Stimulated activated CD4-positive, alpha-beta T cell treated with anti-CD3 and anti-CD28 coated beads, Interleukin-15, amount 100 ng/mL, for 1 hour (primary cell): ENCODE measurements at places on chromosomes 13 and 19.

GRCh38 chr13:71546881-71547280 lies 320.1 kb downstream of the DACH1 start:
- DNase-seq = no peak

DNA sequence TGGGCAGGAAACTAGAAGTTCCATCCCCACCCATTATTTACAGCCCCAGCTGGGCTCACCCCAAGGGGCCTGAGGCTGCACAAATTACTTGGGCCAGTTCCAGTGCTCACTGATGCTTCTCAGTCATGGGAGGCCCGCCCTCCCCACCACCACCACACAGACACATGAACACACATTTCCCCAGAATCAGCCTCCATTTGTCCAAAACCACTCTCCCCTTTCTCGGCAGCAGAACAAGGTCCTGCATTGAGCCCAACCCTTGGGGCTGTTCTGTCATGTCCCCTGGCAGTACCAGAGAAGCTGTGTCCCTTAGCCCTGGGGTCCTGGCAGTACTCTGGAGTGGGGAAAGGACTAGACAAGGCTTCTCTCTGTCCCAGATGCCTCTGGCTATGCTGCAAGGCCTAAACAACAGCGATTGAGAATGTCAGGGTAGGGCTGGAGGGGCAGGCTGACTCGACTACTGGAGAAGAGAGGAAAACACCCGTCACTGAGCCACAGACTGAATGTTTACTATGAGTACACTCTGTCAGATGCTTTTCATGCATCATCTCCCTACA lies 21.8 kb downstream of the SAMD4B start:
- DNase-seq = no peak

DNA sequence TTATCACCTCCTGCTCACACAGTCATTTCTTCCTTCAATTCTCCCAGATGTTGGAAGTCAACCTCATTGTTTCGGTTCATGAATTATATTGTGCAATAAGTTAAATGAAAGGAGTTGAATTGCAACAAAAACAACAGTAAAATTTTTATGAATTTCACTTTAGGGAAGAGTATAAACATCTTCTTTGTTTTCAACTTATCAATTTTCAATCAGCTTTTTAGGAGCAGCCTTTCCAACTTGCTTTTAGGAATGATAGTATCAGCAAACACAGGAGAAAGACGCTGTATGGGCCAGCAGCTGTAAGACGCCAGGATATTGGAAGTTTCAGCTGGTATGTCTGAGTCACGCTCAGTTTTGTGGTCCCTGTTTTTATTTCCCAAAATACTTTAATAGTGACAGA lies 132.5 kb upstream of the ARGLU1 start:
- no peak for DNase-seq

GRCh38 chr19:57934820-57935665 lies at the start of gene ZNF418:
ZNF418 (minus strand) TSS chr19:57935402; CDS start chr19:57933822, 1,580 bp downstream.
- DNase-seq = no peak

DNA sequence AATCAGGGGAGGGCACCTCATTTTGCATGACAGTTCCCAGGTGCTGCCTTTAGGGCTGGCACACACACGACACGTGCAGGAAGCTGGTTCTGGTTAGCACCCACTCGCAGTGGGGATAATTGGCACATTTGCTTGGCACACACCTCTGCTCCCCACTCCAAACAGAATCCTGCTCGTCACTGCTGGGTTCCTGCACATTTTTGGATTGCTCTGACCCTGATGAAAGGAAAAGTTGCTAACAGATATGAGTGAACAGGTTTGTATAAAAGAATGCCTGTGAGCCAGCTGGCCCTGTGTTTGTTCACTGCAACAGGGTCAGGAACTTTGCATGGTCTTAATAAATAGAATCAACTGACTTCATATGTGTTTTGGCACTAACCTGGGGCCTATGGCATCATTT lies 1500.4 kb downstream of the EFNB2 start:
- no peak for DNase-seq

GRCh38 chr19:12785431-12786031 lies 5.8 kb upstream of the JUNB start:
- DNase-seq = no peak

DNA sequence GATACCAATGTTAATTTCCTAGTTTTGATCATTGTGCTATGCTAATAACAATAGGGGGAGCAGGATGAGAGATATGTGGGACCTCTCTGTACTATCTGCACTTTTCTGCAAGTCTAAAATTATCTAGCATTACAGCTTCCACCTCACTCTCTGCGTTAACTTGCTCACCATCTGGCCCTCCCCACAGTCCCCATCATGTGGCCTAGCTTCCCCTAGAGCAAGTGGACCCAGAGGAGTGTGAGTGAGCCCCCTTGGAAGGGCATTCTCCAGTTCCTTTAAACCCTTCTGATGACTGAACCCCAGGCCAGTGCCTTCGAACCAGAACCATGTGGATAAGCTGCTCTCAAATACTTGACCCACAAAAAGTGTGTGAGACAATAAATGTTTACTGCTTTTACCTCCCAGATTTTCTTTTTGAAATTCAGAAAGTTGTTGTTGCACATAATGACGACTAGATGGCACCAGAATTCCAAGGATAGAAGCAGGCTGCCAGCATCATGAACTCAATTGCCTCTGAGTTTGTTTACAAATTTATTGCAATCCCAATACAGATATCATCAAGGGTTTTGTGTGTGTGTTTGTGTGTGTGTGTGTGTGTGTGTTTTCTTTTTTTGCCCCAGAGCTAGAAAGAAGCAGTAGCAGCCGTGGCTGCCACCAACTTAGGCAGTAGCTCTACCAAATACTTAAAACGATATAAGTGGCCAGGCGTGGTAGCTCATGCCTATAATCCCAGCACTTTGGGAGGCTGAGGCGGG lies 49.0 kb upstream of the ZNF780A start:
- no peak for DNase-seq

- DNase-seq = no peak
These were observed 10.8 kb downstream of the LATS2 start for GRCh38 chr13:21050288-21051197.

DNA sequence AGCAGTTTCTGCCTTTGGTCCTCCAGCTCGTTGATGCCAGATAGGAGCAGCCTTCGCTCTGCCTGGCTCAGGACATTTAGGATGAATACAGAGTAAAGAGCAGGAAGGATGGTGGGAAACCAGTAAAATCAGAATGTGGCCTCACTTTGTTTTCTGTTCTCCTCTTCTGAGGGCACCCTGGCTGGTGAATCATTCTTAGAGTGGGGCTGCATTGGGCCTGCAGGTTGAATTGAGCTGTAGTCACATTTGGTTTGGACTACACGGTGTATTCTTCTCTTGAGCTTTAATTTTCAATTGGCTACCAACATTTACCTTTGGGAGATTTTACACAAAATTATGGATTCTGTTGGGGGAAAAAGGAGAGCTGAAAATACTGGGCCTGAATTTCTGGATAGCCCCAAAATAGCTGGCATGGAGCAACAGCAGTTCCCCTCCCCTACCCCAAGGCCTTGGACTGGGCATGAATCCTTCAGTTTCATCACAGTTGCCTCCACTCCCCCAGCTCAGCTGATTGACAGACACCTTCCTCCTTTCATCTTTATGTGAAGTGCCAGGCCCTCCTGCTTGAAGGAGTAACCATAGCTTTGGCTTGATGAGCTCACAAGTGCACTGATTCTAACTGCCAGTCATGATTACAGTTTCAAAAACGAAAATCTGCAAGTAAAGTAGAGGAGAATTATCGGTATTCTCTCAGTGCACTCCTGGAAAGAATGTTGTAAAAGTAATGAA lies 24.3 kb downstream of the ERCC5 start:
- no peak for DNase-seq

- DNase-seq = no peak
These were observed 45.1 kb downstream of the DCLK1 start for GRCh38 chr13:36086117-36086516.

- no peak for DNase-seq
These were observed 466.7 kb downstream of the MYO16 start for GRCh38 chr13:109096101-109096500.

DNA sequence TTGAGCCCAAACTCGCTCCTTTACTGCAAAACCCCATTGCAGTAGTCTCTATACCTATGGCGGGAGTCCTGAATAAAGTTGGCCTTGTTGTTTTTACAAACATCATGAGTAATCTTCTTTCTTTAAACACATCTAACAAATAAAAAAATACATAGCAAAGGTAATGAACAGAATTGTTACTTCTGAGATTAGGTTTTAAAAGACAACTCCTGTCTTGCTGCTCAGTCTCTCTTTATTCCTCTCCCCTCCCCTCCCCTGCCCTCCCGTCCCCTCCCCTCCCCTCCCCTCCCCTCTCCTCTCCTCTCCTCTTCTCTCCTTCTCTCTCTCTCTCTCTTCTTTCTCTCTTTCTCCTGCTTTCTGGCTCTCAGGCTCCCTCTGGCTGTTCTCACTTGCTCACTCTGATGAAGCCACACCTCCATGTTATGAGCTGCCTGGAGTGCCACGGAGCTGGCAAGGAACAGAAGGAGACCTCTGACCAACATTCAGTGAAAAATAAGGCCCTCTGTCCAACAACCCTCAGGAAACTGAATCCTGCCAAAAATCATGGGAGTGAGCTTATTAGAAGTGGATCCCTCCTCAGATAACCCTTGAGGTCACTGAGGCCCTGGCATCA lies 300.7 kb upstream of the MIR17HG start:
- no peak for DNase-seq

DNA sequence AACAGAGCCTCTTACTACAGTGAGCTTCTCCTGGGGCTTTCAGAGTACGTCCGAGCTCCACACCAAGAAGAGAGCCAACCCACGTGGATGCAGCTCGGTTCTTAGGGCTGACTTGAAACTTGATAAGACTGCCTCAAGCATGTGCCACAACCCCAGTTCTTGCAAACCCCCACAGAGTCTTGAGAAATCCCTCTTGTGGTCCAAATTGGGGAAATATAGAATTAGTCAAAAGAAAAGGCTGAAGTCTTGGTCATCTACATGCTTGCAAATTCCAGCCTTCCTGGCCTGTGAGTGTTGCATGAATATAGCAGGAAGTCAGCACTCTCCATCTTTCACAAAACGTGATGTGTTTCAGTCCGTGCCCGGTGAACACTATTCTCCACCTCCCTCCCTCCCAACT lies 95.2 kb downstream of the GGACT start:
- DNase-seq = no peak

GRCh38 chr13:52447815-52448552 lies 2.5 kb downstream of the VPS36 start:
- DNase-seq = no peak

DNA sequence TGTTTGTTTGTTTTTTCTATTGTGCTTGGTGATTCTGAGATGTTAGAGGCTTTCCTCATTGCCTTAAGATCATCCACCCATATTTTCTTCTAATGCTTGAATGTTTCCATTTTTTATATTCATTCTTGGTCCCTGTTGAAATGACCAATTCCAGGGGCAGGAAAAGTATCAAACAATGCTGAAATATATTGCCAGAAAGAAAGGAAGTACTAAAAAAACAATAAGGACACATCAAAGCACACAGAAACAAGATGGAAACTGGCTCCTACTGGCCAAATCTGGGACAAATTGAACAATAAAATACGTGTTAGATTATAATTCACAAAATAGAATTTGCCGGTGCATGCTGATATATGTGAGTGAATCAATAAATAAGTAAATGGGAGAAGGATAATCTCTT lies 23.9 kb downstream of the ZDHHC20 start:
- no peak for DNase-seq

GRCh38 chr13:46012404-46012803 lies 40.1 kb downstream of the ZC3H13 start:
- no peak for DNase-seq

- DNase-seq = no peak
These were observed 58.7 kb downstream of the TUBGCP3 start for GRCh38 chr13:112529216-112529615.

- no peak for DNase-seq
These were observed 208.8 kb upstream of the SOX21 start for GRCh38 chr13:94921181-94921580.

DNA sequence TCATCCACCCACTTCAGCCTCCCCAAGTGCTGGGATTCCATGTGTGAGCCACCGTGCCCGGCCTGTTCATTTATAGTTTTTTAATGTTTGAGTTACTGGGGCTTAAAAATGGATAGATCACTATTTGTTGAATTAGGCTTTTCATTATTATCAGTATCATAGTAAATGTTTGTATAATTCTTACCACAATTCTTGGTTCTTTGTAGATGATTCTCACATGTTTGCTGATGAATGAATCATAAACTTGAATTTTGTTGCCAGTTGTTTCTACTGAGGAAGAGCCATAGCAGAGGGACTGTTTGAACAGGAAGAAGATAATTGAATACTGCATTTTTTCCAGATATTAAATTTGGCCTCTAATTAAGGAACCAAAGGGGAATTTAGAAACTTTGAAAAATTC lies 2.6 kb upstream of the LPAR6 start:
- no peak for DNase-seq

GRCh38 chr19:29211562-29212355 lies 1.2 kb downstream of the UQCRFS1 start:
- DNase-seq = no peak

DNA sequence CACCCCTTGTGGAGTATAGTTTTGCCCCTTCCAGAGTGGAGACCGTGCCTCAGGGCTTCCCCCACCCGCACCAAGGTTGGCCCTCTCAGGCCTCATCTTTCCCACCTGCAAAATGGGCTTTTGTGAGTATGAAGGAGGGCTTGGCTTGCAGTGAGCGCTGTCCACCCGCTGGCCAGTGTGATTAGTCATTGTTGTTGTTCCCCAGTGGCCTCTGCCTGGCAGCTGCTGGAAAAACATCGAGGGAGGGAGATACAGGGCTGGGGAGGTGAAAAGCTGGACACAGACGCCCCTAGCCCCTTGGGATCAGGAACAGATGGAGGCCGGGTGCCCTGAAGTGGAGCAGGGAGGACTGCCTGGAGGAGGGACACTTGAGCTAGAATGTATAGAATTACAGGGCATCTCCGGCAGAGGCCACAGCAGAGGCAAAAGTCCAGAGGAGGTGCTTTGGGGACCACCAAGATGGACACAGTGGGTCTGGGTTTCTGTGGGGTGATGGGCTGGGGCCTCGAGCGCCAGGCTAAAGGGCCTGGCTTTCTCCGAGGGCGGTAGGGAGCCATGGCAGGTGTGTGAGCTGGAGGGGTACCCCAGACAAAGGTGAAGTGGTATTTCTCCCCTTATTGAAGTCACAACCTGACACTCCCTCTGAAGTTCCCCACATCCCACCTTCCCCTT lies 3.9 kb upstream of the IL12RB1 start:
- DNase-seq = no peak

DNA sequence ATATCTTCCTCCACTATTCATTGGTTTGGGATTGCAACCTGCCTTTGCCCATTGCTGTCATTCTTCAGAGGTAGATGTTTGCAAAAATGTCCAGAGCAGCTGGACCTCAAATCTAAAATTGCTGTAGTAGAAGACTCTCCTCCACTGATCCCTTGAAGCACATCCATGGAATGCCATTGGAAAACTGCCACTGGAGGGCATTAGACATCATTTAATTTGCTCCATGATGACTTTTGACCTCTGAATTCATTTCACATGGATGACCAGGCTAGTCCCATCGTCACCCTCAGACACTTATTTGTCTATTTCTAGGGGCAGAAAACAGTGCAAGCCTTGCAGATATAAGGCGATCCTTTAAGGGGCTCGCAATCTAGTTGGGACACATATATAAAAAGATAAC lies 33.9 kb upstream of the FLT1 start:
- DNase-seq = no peak

- no peak for DNase-seq
These were observed 49.8 kb downstream of the ATP8A2 start for GRCh38 chr13:25421612-25422011.
